ENCODE measurements at places on chromosomes 5 and 9. TPM values are rescaled to one million over a fixed set of nuclear protein-coding genes. Genes with fewer than 3 reads are reported as not detected.

DNA sequence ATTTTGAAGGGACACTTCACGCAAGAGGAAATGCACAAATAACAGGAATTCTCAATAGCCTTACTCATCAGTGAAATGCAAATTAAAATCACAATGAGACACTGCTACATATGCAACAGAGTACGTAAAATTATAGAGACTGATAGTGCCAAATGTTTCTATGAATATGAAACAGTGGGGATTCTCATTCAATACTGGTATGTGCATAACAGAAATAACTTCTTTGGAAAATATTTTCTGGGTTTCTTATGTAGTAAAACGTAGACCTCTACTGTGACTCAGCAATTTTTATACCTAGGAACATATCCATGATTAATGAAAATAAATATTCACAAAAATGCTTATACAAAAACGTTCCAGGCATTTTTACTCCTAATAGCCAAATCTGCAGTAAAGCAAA lies 1625.2 kb downstream of the MAT2B start:
- H3K4me1 ChIP-seq: no peaks in the 10 kb centered on the region
- no peak for DNase-seq
- H3K4me3 ChIP-seq: no peak overlapping the region
- H3K27ac ChIP-seq: no peak overlapping the region
- H3K36me3 ChIP-seq: no peaks in the 10 kb centered on the region

DNA sequence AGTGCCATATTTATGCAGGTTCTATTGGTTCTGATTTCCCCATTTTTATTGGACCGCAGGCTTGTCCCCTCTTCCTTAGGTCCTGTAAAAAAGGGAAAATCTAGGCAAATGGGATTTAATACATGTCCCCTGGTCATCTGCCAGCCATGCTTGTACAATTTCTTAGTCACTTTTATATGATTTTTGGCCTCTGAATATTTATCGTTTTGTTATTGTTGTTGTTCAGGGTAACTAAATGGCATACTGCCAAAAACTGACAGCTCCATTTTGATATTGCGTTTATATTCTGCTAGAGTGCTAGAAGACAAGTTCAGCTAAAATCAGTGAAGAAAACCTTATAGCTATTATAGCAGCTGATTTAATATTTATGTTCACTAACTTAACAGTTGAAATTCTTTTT lies 770.2 kb upstream of the FAM174A start:
- H3K4me3 ChIP-seq: no peak overlapping the region
- no peaks in the 10 kb centered on the region for H3K4me1 ChIP-seq
- H3K27me3 ChIP-seq: no peaks in the 10 kb centered on the region
- H3K36me3 ChIP-seq: no peaks in the 10 kb centered on the region

The PRDM9 gene
- not detected for polyA plus RNA-seq

GRCh38 chr9:99274495-99274894 lies 52.4 kb downstream of the SEC61B start:
- no peaks in the 10 kb centered on the region for H3K27me3 ChIP-seq
- no peak overlapping the region for H3K4me3 ChIP-seq
- H3K27ac ChIP-seq: no peak overlapping the region
- no peak for DNase-seq

The CCDC152 gene
- 1.8 TPM for polyA plus RNA-seq

- peak; percentile 40 for DNase-seq
- H3K27ac ChIP-seq: peak overlapping the region; percentile 22
- H3K27me3 ChIP-seq: no peaks in the 10 kb centered on the region
- peaks cover 7% of the 10 kb centered on the region for H3K4me1 ChIP-seq
These were observed 27.0 kb upstream of the COL15A1 start for GRCh38 chr9:98916660-98917059.

DNA sequence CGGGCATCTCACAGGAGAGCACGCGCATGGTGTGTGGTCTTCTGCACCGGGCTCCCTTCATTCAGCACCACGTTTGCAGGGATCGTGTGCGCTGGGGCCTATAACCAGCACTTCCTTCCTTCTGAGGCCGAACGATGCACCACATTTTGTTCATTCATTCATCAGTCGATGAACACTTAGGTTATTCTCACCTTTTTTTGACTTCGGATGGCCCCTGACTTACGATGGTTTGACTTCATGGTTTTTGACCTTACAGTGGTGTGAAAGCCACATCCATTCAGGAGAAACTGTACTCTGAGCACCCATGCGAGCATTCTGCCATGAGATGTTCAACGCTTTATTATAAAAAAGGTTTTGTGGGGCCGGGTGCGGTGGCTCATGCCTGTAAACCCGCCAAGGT lies 27.5 kb downstream of the TSPAN17 start:
- H3K4me3 ChIP-seq: no peak overlapping the region
- no peak for DNase-seq
- H3K36me3 ChIP-seq: no peaks in the 10 kb centered on the region
- H3K27ac ChIP-seq: no peak overlapping the region

GRCh38 chr5:142845402-142845921 lies 75.3 kb downstream of the ARHGAP26 start:
- peaks cover 11% of the 10 kb centered on the region for H3K4me1 ChIP-seq
- H3K27me3 ChIP-seq: no peaks in the 10 kb centered on the region
- DNase-seq: peak; percentile 51

DNA sequence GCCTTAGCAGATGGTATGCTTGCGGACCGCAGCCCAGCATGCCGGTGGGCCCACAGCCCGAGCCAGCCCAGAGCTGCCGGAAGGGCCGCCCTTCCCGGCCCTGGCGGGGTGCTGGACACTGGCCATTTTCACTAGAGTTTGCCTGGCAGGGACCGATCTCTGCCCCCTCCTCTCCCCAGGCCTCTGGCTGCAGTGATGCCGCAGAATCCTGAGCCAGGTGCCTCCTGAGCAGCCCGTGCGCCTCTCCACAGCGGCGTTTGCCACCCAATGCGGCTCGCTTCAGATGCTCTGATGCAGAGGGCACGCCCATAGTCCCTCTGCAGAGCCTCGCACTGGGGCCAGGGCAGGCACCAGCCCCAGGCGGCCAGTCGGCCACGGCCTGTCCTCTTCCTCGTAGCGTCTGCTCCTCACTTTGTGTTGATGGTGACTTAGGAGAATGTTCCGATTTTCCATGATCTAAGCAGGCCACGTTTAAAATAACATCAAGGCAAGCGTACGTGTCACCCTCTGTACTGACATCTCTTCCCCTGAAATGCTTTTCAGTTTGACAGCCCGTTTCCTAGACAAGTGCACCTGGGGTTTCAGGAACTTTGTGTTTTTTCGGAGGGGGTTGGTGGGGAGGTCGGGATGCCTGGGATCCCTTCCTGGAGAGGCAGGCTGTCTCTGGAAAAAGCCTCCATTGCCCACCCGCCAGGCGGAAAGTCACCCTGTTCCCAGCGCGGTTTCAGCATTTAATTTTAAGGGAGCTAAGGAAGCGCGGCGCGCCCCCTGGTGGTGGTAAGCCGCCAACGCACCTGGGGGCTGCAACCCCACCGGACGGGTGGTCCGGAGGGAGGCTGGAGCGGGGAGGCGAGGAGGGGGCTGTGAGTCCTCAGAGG lies 29.8 kb upstream of the HMCN2 start:
- H3K4me3 ChIP-seq: no peak overlapping the region
- H3K27me3 ChIP-seq: no peaks in the 10 kb centered on the region
- no peaks in the 10 kb centered on the region for H3K36me3 ChIP-seq
- DNase-seq: peak; percentile 79
- no peak overlapping the region for H3K27ac ChIP-seq
